ENCODE measurements at places on chromosomes 7 and 10.
A peak's percentile ranks its signal among the peaks of the same experiment; 100 is the strongest.

GRCh38 chr7:16528520-16528919, 1.9 kb downstream of the LRRC72 start:
- DNase-seq, result no peak

DNA sequence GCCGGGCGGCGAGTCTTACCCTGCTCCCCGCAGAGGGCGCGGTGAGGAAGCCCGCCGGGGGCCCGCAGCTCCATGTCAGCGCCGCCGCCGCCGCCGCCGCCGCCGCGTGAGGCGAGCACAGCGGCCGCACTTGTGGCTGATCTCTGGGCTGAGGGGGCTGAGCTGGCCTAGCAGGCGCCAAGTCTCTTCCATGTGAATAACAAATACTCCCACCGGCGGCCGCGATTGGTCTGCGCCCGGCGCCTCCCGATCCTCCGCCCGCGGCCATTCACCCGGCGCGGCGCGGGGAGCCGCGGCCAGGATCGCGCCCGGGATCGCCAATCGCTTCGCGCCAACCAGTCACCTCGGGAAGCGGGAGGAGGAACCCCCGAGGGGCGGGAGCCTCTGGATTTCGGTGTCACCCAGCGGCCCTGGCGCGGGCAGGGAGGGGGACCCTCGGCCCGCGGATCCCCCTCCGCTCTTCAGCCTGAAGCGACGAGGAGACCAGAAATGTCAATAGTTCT, at the start of gene GRM8:
Gene GRM8, minus strand, starts transcription at position 164 of the 503 bp plus-strand sequence.
- DNase-seq, result no peak

DNA sequence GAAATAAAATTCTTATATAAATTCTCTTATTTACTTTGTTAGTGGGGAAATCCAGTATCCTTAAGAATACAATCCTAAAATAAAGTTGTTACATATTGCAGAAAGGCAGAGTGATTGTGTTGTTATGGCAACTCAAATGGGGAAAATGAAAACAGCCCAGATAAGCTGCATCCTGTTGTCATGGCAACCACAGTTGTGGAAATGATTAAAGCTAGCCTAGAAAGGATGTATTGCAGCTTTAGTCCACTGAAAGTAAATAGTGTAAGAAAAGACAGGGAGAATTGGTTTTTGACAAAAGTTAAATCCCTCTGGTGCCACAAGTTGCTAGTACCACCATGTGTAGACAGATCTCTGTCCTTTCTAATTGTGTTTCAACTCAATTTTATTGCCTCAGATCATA, 43.2 kb downstream of the BTRC start:
- DNase-seq, result no peak

- DNase-seq, result peak; percentile 59
Observed at GRCh38 chr7:2873686-2874551, 29.8 kb upstream of the GNA12 start.

DNA sequence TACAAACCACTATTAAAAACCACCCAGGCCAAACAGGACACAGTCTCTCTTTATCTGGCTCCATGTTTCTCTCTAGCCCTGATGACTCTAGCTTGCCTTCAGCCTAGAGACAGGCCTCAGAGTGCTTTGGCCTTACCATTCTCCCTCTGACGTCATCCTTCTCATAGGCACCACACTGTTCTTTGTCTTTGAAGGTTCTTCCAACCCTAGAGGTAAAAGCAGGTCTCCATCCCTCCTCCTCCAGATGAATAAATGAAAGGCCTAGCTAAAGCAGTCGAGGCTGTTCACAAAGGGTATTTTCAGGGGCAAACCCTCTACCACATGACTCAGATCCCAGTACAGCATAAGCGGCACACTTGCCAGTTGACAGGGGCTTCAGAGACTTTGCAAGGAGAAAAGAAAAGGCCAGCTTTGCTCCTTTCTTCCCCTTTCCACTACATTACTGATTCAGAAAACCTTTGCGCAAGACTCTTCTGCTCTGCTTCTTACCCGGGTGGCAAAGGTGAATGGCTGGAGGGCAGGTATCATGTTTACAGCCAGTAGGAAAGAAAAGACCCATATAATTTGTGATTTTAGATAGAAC, 14.8 kb downstream of the NFE2L3 start:
- DNase-seq, result no peak

DNA sequence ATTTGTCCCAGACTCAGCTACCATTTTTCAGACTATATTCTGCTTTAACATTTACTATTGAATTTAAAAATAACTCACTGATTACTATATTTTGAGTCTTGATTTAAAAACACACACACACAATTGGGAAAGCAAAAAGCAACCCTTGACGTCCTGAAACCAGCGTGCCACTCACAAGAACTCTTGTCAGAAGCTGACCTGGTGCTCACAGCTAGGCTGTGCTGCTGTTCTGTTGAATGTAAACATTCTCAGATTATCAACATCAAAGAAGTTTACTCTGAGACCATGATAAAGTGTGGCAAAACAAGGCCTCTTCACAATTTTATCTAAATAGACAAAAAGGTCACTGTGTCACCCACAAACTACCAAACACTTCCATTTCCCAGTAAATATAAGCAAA, 62.6 kb upstream of the CACNA2D1 start:
- DNase-seq, result no peak

All from AG04449 (cell line).